HFFc6 (cell line): ENCODE measurements at places on chromosomes 7 and 10.
A peak's percentile ranks its signal among the peaks of the same experiment; 100 is the strongest.

DNA sequence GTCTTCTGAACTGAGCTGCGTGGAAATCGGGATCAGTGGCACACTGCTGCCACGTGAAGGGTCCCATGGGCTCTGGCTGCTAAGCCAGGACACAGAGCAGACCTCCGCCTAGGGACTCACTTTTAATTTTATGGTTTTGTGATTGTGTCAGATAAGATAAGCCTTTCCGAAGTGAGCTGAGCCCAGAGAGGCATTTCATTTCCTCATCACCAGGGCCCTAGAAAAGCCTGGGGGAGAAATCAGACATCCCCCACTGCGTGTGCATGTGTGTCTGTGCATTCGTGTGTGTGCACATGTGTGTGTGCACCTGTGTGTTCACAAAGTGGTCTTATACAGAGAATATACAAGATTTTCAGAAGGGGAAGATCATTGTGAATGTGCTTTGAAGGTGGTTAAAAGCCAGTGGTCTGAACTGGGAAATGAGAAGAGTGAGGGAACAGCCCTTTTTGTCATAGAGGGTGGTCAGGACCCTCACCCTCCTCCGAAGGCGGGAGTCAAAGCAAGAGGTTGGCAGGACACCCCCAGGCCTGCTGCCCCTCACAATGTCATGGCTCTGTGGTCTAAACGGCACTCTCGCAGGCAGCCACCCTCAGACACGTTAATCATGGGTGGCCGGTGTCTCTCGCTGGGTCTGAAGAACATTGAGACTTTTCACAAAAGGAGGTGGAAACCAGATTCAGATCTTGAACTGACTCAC lies 176.1 kb upstream of the PFKP start:
- H3K4me3 ChIP-seq, result no peak overlapping the region
- H3K27ac ChIP-seq, result no peak overlapping the region
- H3K27me3 ChIP-seq, result peaks cover 24% of the 10 kb centered on the region
- no peaks in the 10 kb centered on the region for H3K36me3 ChIP-seq
- no peak for DNase-seq

DNA sequence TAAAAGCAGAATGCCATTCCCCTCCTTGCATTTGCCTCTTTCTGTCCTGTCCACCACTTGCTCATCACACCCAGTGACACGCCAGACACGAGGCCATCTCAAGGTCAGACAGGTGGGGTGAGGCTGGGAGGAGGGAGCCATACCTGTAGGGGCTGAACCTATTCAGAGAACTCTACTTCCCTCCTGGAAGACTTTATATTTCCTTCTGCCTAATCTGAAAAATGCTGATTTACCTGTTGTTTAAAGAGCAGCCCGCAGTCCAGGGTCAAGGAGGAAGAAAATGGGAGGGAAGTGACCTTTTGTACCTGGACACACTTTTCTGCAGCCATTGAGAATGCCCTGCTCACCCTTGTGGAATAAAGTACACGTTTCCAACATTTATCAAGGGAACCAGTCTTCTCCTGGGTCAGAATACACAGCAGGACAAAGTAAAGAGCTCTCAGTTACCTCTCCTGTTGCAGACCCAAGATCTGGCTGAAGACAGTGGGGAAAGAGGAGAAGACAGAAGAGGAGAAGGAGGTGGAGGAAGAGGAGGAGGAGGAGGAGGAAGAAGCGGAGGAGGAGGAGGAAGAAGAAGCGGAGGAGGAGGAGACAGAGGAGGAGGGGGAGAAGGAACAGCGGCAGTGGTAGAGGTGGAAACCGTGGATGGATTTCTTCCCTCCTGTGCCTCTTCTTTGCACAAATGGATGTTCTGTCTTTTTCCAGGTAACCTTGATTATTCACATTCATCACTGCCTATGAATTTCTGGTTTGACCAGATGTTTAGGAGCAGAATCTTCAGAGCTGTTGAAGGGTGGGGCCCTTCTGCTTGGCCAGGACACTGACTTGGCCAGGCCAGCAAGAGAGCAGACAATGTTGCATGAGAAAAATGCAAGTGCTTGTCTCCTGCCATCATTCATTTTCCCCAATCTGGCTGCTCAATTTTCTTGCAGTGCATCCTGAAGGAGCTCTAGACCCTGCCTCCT lies 1.2 kb upstream of the BLNK start:
- DNase-seq, result no peak
- no peaks in the 10 kb centered on the region for H3K36me3 ChIP-seq
- no peak overlapping the region for H3K4me3 ChIP-seq
- no peak overlapping the region for H3K27ac ChIP-seq

DNA sequence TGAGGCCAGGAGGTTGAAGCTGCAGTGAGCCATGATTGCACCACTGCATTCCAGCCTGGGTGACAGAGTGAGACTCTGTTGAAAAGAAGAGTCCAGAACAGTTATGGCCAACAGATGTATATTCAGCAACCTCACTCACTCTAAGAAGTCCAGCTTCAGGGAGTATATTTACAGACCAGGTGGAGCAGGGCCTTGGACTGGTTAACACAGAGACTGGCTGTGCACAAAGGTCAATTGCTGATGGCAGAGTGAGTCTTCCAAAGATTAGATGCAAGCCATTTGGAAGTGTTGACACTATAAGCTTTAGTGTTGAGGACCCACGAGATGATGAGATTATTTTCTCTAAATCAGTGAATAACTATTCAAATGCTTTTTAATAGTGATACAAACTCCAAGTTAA lies 24.9 kb downstream of the CLRN3 start:
- H3K4me1 ChIP-seq, result no peaks in the 10 kb centered on the region
- H3K4me3 ChIP-seq, result no peak overlapping the region
- H3K27me3 ChIP-seq, result no peaks in the 10 kb centered on the region; the same call in 1 of the 2 replicates
- H3K27ac ChIP-seq, result no peak overlapping the region
- peaks cover 5% of the 10 kb centered on the region for H3K36me3 ChIP-seq

DNA sequence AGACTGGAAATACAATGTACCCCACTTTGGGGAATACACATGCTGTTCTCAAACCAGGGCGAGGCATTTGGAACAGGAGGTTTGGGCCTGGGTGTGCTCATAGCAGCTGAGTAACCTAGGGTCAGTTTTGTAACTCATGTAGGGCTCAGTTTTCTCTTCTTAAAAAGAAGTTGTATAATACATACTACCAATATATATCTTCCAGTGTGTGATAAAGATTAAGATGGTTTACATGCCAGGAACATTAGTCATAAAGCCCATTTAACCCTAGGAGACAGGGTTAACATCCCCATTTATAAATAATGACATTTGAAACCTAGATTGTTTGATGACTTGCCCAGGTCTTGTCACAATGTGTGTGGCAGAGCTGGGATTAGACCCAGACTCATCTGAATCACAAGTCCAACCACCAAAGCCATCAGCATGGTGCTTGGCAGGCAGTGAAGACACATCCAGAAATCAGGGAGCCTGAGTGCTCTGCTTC lies 6.0 kb downstream of the AKR1B10 start:
- DNase-seq, result peak; percentile 2
- H3K27me3 ChIP-seq, result peaks cover 9% of the 10 kb centered on the region
- no peak overlapping the region for H3K4me3 ChIP-seq
- peaks cover 33% of the 10 kb centered on the region for H3K4me1 ChIP-seq

GRCh38 chr10:44334091-44334490 lies 50.8 kb downstream of the CXCL12 start:
- no peaks in the 10 kb centered on the region for H3K36me3 ChIP-seq
- H3K4me1 ChIP-seq, result peaks cover 28% of the 10 kb centered on the region
- no peak overlapping the region for H3K4me3 ChIP-seq

GRCh38 chr10:45452743-45453452 lies 78.9 kb downstream of the ALOX5 start:
- H3K4me3 ChIP-seq, result no peak overlapping the region
- no peaks in the 10 kb centered on the region for H3K4me1 ChIP-seq
- no peak overlapping the region for H3K27ac ChIP-seq
- H3K36me3 ChIP-seq, result no peaks in the 10 kb centered on the region
- H3K27me3 ChIP-seq, result no peaks in the 10 kb centered on the region; the same call in 1 of the 2 replicates

DNA sequence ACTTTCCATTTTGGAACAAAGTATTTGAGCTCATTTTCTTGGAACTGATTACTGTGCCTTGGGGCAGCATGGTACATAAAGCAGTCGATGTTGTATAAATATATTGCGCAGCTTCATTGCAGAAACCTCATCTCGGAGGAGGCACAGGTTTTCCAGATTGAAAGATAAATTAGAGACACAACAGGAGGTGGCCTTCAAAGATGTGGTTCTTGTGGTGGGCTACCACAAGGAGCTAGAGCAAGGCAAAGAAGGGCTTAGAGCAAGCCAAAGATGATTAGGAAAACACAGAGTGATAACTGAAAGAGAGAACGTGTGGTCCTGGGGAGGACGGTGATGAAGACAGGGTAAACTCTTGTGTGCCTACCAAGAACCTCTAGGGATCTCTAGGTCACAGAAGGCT lies 169.1 kb upstream of the TNS3 start:
- no peak overlapping the region for H3K4me3 ChIP-seq
- no peak for DNase-seq
- H3K27ac ChIP-seq, result no peak overlapping the region
- H3K36me3 ChIP-seq, result no peaks in the 10 kb centered on the region; the same call in 1 of the 2 replicates

DNA sequence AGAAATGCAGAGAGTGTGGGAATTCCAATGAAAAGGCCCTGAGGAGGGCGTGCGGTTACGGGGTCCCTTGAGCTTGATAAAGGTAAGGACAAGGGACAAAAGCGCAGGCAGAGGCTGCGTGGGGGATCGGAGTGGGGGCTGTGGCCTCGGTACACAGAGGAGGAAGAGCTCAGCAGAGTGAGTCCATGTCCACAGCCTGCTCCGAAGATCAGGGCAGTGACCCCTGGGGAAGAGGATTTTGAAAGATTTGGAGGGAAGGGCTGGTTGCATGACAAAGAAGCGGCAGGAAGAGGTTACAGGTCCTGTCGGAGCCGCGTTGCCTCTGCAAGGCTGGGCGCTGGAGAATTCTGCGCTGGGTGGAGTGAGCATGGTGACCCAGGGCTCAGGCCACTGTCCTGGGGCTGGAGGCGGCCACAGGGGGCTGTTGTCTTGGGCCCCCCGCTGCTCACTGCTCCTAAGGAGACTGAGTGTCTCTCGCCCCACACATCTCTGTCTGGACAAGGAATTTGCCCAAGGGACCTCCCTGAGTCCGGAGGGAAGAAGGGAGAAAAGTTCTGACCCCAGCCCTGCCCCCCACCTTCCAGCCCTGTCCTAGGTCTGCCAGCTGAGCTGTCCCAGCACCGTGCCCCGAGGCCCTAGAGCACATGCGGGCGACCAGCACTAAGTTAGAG lies 69.8 kb upstream of the INSIG1 start:
- no peak overlapping the region for H3K27ac ChIP-seq
- peaks cover 42% of the 10 kb centered on the region for H3K4me1 ChIP-seq
- no peak overlapping the region for H3K4me3 ChIP-seq

DNA sequence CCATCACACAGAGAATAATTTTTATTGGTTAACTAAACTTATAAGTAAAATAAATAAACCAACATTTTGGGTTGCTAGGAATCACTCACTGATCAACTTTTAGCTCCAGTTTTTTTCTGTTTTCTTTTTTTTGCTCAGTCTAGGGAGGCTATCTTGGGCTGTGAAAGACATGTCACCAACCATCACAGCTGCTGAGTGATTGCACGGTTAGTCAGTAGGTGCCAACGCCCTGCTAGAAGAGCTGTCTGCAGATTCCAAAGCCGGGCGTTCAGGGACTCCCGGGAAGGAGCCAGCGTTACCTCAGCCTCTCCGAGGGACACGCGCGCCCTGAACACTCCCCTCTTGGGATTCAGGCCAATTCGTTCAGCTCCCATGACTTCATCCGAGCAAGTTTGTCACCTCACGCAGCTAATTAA lies 604 bp upstream of the STAM start:
- H3K36me3 ChIP-seq, result peaks cover 41% of the 10 kb centered on the region
- peak overlapping the region; percentile 100 for H3K27ac ChIP-seq
- H3K27me3 ChIP-seq, result no peaks in the 10 kb centered on the region; the same call in none of the 2 replicates
- peak; percentile 84 for DNase-seq

GRCh38 chr7:105222953-105223352 lies 165.8 kb downstream of the SRPK2 start:
- H3K27me3 ChIP-seq, result no peaks in the 10 kb centered on the region

DNA sequence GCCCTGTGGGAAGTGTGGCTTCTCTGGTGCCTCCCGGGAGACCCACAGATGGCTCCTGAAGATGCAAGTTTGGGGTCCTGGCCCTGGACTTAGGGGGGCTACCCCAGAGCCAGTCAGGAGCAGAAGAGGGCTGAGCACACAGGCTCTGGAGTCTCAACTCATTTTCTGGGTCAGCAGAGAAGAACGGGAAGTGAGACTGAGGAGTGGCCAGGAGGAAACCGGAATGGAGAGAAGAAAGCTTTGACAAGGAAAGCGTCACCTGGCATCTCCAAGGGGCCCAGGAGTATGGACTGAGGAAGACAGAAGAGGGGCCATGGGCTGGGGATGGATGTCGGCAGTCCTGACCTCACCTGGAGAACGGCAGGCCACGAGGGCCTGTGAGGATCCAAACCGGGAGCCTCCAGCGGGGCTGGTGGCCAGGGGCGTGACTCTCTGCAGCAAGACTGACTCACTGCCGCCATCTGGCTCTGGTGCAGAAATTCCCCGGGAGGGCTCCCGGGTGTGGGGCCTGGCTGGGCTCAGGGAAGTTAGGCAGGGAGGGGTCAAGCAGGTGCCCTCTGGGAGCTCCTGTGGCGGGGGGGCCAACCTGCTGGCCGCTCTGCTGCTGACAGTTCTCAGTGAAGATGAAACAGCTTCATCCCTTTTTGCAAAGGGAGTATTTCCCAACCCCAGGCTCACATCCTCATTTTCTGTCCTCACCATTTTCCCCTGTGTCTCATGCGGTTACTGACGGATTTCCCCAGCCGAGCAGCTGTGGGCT lies 23.6 kb downstream of the DAGLB start:
- no peak for DNase-seq
- no peaks in the 10 kb centered on the region for H3K4me1 ChIP-seq
- no peak overlapping the region; the same call in 1 of the 2 replicates for H3K27ac ChIP-seq
- peaks cover 50% of the 10 kb centered on the region for H3K36me3 ChIP-seq
- H3K4me3 ChIP-seq, result no peak overlapping the region

- no peak overlapping the region for H3K4me3 ChIP-seq
- no peaks in the 10 kb centered on the region for H3K27me3 ChIP-seq
- no peaks in the 10 kb centered on the region for H3K36me3 ChIP-seq
- no peak overlapping the region for H3K27ac ChIP-seq
- DNase-seq, result no peak
Measured at GRCh38 chr10:25869067-25869591, 64.9 kb upstream of the MYO3A start.

GRCh38 chr10:79250259-79250658 lies 97.0 kb upstream of the PPIF start:
- H3K4me1 ChIP-seq, result peaks cover 28% of the 10 kb centered on the region
- peaks cover 11% of the 10 kb centered on the region for H3K27me3 ChIP-seq
- no peak overlapping the region for H3K27ac ChIP-seq
- no peak overlapping the region for H3K4me3 ChIP-seq
- no peak for DNase-seq
- peaks cover 12% of the 10 kb centered on the region; the same call in 1 of the 2 replicates for H3K36me3 ChIP-seq

GRCh38 chr10:6748029-6748428 lies 168.0 kb upstream of the PRKCQ start:
- no peak for DNase-seq
- peaks cover 62% of the 10 kb centered on the region for H3K4me1 ChIP-seq
- 0 out of 2 replicates have a peak, but pooled peaks cover 13% of the 10 kb centered on the region for H3K36me3 ChIP-seq
- no peaks in the 10 kb centered on the region; the same call in 1 of the 2 replicates for H3K27me3 ChIP-seq
- H3K4me3 ChIP-seq, result peak overlapping the region; percentile 63; the same call in 1 of the 2 replicates

GRCh38 chr7:39644170-39644569 lies 20.8 kb downstream of the RALA start:
- H3K27me3 ChIP-seq, result no peaks in the 10 kb centered on the region
- H3K4me3 ChIP-seq, result peak overlapping the region; percentile 42; the same call in 1 of the 2 replicates
- H3K27ac ChIP-seq, result peak overlapping the region; percentile 44
- H3K4me1 ChIP-seq, result peaks cover 83% of the 10 kb centered on the region
- DNase-seq, result no peak
- peaks cover 22% of the 10 kb centered on the region for H3K36me3 ChIP-seq

- H3K27ac ChIP-seq, result peak overlapping the region; percentile 89
- H3K4me3 ChIP-seq, result peak overlapping the region; percentile 63
Measured at GRCh38 chr7:111137296-111138192, 46.6 kb downstream of the LRRN3 start.

GRCh38 chr7:17255926-17256325 lies 42.5 kb upstream of the AHR start:
- no peak overlapping the region for H3K4me3 ChIP-seq
- H3K27me3 ChIP-seq, result no peaks in the 10 kb centered on the region
- H3K4me1 ChIP-seq, result peaks cover 6% of the 10 kb centered on the region
- H3K36me3 ChIP-seq, result no peaks in the 10 kb centered on the region
